ENCODE measurements at places on chromosomes 7 and 10.

- DNase-seq: no peak
Measured at GRCh38 chr10:21519941-21520436, 5.5 kb downstream of the SKIDA1 start.

GRCh38 chr7:23653942-23654341 lies 26.1 kb upstream of the FAM221A start:
- no peak for DNase-seq

GRCh38 chr10:20970044-20970443 lies 72.9 kb upstream of the NEBL start:
- DNase-seq: no peak

GRCh38 chr10:71234004-71234894 lies 21.9 kb downstream of the UNC5B start:
- no peak for DNase-seq

GRCh38 chr10:24900888-24901685 lies 51.3 kb downstream of the PRTFDC1 start:
- no peak for DNase-seq

DNA sequence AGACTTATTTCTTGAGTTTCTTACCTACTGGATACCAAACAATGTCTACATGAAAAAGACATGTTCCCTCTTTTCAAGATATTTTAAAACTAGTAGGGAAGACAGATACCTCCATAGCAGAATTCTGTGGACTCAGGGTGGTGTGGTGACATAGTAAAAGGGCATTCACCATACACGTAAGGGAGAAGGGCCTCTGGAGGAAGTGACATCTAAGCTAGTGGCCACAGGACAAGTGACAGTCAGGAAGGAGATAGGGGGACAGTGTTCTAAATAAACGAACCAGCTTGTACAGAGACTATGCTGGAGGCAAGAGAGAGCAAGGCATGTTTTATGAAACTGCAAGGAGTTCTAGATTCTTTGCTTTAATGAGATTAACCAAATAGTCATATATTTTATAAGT lies 321.7 kb upstream of the LRGUK start:
- no peak for DNase-seq

Measured in activated CD4-positive, alpha-beta T cell treated with anti-CD3 and anti-CD28 coated beads, Interleukin-2, amount 50 U/mL, for 48 hours (primary cell).